ENCODE measurements at places on chromosomes 4 and X. TPM values are rescaled to one million over a fixed set of nuclear protein-coding genes. Genes with fewer than 3 reads are reported as not detected.

DNA sequence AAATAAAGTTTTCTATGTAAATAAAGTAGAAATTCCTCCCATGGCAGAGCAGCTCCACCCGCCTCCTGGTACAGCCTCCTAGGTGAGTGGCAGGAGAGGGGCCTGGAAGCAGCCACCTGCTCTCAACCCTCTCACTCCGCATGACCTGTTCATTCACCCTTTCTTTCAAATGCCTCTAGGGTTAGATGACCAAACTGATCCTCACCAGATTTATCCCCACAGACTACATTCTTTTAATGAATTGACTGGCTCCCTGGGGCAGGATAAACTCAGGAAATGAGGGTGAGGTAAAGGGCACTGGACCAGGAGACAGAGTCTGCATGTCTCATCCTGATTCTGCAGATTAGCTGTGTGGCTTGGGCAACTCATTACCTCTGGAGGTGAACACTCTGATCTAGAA is 32.6 kb upstream of the NKX6-1 start:
- H3K27me3 ChIP-seq = no peaks in the 10 kb centered on the region
- no peaks in the 10 kb centered on the region for H3K36me3 ChIP-seq
- no peaks in the 10 kb centered on the region for H3K4me1 ChIP-seq
- H3K27ac ChIP-seq = no peak overlapping the region
- peak; percentile 30 for DNase-seq

- no peak overlapping the region for H3K27ac ChIP-seq
- no peaks in the 10 kb centered on the region for H3K4me1 ChIP-seq
- H3K36me3 ChIP-seq = no peaks in the 10 kb centered on the region
- DNase-seq = no peak
- H3K4me3 ChIP-seq = no peak overlapping the region
These were observed 259.7 kb downstream of the NKX6-1 start for GRCh38 chr4:84239278-84239845.

DNA sequence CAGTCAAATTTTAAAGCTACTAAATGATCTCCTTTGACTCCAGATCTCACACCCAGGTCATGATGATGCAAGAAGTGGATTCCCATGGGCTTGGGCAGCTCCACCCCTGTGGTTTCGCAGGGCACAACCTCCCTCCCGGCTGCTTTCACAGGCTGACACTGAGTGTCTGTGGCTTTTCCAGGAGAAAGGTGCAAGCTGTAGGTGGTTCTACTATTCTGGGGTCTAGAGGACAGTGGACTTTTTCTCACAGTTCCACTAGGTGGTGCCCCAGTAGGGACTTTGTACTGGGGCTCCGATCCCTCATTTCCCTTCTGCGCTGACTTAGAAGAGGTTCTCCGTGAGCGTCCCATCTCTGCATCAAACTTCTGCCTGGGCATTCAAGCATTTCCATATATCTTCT is 845.2 kb downstream of the PCDH18 start:
- H3K27ac ChIP-seq = no peak overlapping the region
- no peak overlapping the region for H3K4me3 ChIP-seq
- H3K27me3 ChIP-seq = no peaks in the 10 kb centered on the region

Gene CDKL2
- total RNA-seq = 2.9 TPM

Gene CYTL1
- 1.1 TPM for total RNA-seq
